ENCODE measurements at places on chromosomes 2 and 18.

GRCh38 chr2:219476652-219477151 lies 22.0 kb upstream of the GMPPA start:
- DNase-seq: no peak

GRCh38 chr2:33272001-33272400 lies 204.4 kb upstream of the RASGRP3 start:
- DNase-seq: no peak

DNA sequence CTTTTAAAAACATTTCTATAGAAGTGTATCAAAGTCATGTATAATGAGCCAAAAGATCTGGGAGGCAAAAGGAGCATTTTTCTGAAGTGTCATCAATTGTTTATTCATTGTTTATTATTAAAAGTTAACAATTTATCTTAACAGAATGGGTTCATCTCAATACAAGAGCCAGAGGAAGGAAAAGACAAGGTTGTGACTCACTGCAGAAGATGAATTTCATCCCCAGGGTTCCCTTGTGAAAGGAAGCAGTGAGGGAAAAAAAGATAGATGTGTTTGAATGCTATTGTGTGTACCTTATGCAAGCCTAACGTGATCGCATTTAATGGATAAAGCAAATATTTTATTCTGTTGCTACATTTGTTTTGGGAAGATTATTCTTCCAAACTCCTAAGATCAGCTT lies 286.3 kb downstream of the PIEZO2 start:
- no peak for DNase-seq

GRCh38 chr18:75377258-75377657 lies 50.2 kb downstream of the SMIM21 start:
- DNase-seq: no peak

DNA sequence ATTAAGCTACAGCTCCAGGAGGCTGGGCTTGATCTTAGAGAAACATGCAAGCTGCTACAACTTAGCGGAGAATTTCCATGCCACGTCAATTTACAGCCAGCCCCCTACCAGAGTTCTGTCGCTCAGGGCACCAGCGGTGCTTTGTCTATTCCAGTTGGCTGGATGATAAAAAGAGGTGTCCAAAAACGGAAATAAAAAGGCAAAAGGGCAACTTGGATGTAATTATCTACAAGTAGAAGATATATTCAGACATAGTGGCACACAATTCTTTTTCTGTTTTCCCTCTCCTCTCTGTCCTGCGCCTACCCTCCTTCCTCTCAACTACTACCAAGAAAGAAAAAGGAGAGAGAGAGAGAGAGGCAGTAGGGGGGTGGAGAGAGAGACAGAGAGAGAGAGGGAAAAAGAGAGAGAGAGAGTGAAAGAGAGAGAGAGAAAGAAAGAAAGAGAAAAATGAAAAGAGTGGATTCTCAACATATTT lies 363 bp upstream of the RFTN2 start:
- DNase-seq: no peak

GRCh38 chr2:128547667-128548066 lies 229.0 kb upstream of the HS6ST1 start:
- DNase-seq: no peak

GRCh38 chr18:48864876-48865275 lies 85.9 kb downstream of the SMAD7 start:
- DNase-seq: no peak

- DNase-seq: no peak
Observed at GRCh38 chr2:201806442-201807170, at the start of gene CDK15. Gene CDK15 (plus strand): TSS chr2:201806537. CDS start chr2:201806665, 128 bp downstream.

- no peak for DNase-seq
Observed at GRCh38 chr18:60059216-60059615, 159.4 kb downstream of the PMAIP1 start.

DNA sequence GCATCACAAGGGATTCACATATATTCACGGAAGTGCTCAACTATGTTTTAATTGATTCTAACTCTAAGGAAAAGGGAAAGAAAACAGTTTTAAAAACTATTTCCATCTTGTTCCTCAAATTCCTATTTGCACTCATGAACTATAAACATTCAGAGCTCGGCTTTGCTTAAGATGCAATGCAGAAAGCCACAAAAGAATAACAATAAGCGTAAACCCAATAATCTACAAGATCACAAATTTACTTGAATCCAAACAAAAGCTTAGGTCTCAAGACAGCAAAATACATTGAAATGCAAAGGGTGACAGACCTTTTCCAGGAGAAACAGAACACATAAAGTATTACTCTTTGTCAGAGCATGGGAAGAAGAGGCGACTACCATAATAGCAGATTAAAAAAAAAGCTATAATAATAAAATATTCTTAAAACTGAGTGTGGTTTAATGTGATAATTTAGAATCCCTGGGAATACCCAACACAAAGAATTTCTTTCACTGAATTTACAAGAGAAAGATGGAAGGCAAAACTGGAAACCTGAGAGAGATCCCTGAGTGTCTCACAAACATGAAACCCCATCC lies 1094.9 kb downstream of the LRP1B start:
- no peak for DNase-seq

DNA sequence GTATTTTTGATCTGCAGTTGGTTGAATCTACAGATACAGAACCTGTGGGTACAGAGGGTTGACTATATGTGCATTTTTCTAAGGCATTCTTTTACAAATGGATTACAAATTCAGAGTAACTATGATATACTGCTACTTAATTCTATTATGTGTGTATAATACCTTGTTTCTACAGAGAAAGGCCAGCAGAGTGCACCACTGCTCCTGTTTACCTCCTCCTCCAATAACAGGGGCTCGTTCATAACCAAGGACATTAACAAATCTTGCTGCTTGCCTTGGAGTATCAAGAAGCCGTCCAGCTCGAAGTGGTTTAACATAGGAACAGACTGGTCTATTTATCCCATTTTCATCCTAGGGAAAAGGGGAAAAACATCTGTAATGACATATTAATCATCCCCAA lies 16.4 kb downstream of the CEP76 start:
- no peak for DNase-seq

DNA sequence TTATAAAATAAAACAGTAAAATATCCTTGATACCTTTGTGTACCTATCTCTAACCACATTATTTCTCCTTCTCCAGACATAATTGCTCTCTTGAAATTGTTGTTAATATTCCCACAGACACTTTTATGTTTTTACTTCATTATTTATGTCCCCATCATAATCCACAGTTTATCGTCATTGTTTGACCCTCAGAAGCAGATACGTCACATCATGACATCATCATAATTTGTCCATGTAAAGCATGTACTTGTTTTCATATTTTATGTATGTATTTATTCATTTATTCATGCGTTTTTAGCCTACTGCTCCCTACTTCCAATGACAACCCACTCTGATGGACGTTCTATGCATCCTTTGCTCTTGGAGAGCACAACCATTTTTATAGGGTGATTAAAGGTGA lies 1406.9 kb upstream of the NXPH2 start:
- DNase-seq: no peak

- DNase-seq: no peak
Observed at GRCh38 chr2:203786549-203787351, 80.3 kb downstream of the CD28 start.

GRCh38 chr18:79315596-79315995 lies 80.1 kb upstream of the NFATC1 start:
- DNase-seq: no peak

DNA sequence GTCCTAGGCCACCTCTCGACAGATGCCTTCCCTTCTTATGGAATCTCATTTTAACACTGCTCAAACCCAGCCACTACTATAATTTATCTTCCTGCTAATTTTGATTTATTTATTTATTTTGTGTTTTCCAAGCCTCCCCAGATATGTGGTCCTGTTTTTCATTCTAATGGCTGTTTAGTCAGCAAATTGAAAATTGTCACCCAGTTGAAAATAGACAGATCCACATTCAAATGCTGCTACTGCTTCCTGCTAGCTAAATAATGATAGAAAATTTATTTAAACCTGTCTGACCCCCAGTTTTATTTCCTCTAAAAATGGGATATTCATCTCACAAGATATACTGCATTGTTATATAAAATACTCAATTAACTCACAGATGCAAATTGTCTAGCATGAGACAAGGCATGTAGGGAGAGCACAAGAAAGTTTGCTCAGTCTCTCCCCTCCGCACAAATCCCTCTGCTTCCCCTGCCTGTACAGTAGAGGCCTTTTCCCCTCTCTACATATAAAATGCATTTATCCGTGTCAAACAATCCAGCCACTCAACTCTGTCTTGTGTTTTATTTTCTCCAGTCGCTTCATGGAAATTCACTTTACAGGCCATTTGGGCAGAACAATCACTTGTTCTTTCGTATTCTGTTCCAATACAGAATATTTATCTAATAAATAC lies 389.9 kb downstream of the SOX11 start:
- DNase-seq: no peak

- DNase-seq: no peak
Observed at GRCh38 chr18:76931171-76931570, 108.8 kb downstream of the ZNF236 start.

GRCh38 chr18:12518326-12518725 lies 110.6 kb downstream of the PRELID3A start:
- DNase-seq: no peak

GRCh38 chr2:96899413-96899741 lies 29.5 kb upstream of the SEMA4C start:
- DNase-seq: no peak

DNA sequence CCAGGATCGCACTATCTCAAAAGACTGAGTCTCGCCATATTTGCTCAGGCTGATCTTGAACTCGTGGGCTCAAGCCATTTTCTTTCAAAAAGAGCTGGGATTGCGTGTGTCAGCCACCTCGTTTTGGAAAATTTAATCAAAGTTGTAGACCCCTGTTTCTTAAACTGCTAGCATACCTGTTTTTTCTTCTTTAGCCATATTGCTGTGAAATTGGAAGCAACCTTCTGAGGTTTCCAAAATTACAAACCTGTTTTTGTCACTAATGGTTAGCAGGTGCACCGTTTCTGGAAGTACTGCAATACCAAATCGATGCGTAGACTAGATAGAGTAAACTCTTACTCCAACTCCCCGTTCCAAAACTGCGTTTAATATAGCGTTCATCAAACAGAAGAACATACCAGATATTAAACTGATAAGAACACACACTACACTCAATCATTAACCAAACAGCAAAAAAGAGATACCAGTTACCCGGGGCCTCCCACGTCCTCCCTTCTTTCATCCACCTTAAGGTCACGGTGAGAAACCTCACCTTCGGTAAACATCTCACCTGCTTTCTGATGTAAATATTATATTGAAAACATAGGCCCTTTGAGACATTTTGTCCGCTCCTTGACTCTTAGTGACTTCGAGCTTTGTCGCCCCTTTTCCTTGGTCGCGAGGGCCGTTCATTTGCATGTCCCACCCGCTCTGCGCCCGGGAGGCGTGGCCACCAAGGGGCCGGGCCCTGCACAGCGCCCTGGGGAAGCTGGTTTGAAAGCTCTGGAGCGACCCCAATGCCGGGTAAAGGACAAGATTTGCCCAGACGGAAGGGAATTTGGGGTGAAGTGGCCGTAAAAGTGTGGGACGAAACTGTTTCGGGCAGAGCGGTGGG lies at the start of gene RNU2-63P:
Gene RNU2-63P (minus strand): TSS at position 462 of the 874 bp plus-strand sequence.
- peak; percentile 79 for DNase-seq
